Esophagus mucosa (tissue), 1 donor: ENCODE measurements at places on chromosomes 2 and 18. TPM values are rescaled to one million over a fixed set of nuclear protein-coding genes. Genes with fewer than 3 reads are reported as not detected.

The LYPD1 gene
- 1.6 TPM for total RNA-seq

The MROH2A gene
- 0.52 TPM for total RNA-seq

The ZSWIM2 gene
- not detected for total RNA-seq

DNA sequence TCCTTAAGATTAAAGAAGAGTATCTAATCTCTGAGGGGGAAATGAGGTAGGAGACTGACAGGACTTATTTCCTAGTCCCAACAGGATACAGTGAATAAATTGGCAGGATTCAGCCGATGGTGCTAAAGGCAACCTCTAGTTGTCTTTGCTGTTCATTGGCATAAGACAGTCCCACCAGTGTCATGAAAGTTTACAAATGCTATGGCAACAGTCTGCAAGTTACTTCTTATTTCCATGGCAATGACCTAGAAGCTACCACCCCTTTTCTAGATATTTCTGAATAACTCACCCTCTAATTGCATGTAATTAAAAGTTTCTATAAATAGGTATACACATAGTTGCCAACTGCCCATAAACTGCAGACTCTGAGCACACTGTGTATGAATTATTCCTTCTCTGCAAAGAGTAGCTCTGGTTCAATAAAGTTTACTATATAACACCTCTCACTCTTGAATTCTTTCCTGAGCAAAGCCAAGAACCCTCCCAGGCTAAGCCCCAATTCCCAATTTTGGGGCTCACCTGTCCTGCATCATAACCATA lies 172.7 kb upstream of the LRATD1 start:
- ATAC-seq = no peak

DNA sequence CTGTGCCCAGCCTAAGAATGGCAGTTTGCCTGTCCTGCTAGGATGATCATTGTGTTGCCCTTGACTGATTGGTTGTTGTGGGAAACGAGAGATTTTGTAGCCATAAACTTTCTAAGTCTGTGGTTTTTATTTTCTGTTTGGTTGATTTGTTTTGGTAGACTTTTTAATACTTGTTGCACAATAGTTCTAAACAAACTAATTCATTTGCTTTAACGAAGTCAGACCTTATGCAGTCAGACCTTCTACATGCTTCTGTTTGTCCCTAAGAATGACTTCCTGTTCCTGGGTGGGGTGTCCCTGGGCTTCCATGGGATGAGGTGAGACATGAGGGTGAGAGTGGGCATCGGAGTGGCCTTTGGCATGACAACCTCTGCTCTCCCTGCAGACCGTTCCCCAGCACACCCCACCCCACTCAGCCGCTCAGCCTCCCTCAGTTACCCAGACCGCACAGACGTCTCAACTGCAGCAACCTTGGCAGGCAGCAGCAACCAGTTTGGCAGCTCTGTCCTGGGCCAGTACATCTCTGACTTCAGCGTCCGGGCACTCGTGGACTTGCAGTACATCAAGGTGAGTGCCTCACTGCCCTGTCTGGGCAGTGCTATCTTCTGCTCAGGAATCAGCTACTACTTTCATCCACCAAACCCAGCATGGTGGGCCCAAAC lies 7.8 kb upstream of the CNNM3 start:
- peak; percentile 58 for ATAC-seq

DNA sequence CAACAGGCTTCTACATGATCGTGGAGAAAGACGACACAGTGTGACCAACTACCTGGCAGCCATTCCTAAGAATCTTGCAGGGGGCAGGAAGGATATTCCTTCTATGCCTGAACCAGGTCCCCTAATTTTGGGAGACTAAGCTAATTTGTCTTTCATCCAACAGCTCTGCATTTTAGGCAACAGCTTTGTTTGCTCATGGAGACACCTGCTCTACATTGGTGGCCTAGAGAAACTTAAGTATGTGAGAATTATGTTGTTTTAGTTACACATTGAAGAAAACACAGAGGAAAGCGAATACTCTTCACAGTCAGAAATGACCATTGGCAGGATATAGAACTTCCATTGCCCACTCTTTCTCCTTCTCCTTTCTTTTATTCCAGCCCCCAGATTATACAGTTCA lies 75.2 kb downstream of the ASXL3 start:
- ATAC-seq = no peak

- no peak for ATAC-seq
Observed at GRCh38 chr2:54587171-54588016, 131.3 kb downstream of the SPTBN1 start.

GRCh38 chr2:8962890-8963289 lies 40.6 kb downstream of the MBOAT2 start:
- ATAC-seq = no peak

- no peak for ATAC-seq
Observed at GRCh38 chr2:232887171-232887850, 17.2 kb downstream of the SNORC start.

GRCh38 chr2:40016151-40016885 lies 237.3 kb upstream of the THUMPD2 start:
- no peak for ATAC-seq

DNA sequence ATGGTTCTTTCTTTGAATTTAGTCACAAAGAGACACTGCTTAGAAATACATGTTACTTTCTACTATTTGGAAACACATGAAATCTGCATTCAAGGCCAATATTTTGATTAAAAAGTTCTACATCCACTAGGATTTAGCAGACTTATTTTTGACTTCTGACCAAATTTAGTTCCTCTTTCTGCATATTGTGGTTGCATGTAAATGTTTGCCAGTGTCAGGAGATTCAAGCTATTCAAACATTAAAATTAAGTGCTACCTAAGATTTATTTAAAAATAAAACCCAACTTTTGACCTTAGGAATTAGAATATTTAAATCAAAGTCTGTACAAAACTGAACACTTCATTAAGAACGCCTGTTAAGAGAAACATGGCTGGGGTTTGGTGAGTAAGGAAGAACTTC lies 891.1 kb downstream of the CPS1 start:
- ATAC-seq = no peak
